ENCODE measurements at places on chromosomes 4 and X. TPM values are rescaled to one million over a fixed set of nuclear protein-coding genes. Genes with fewer than 3 reads are reported as not detected.

The TLL1 gene
- total RNA-seq: not detected

The TLR10 gene
- total RNA-seq: not detected

The GSX2 gene
- total RNA-seq: not detected

- no peak for DNase-seq
Observed at GRCh38 chr4:102478186-102478585, 23.0 kb upstream of the NFKB1 start.

DNA sequence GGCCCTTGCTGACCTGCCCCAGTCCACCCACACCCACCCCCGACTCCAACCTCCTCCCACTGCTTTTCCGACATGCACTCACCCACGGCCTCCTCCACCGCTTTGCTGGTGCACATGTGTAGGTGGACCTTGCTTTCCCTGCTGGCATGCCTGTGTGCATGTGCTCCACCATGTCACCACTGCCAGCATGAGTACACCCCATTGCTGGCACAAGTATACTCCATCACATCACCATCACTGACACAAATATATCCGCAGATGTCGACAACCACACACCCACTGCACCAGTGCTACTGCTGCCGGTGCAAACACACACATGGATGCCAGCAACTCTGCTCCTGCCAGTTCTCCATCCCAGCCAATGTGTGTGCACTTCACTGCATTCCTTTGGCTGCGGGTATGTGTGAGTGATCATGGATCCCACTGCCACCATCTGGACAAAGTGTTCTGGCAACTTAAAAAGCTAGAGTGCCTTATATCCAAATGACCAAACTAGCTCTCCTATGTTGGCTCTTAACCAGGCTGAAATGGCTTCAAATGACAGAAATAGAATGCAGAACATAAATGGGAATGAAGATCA is 1072.3 kb downstream of the RAPGEF2 start:
- peak; percentile 73 for DNase-seq

GRCh38 chr4:151851354-151851753 is 90.5 kb upstream of the GATB start:
- DNase-seq: no peak

All from MG63 (cell line).